ENCODE measurements at places on chromosomes 1 and 21.

GRCh38 chr1:239977416-239977815 lies 114.3 kb upstream of the FMN2 start:
- DNase-seq, result no peak

DNA sequence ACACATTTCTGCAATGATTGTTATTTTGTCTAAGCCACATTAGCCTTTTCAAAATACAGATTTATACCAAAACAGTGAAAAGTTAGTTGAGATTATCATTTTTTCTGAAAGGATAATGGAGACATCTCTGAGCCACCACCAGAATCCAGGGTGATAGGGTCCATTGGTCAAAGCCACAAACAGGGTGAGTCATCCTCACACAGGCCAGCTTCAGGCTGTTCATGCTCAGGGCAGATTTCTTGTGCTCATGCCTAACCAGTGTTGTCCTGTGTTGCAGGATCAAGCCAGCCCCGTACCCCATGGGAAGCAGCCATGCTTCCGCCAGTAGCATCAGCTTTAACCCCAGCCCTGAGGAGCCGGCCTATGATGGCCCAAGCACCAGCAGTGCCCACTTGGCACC lies 13.4 kb downstream of the ELOA start:
- DNase-seq, result no peak

- no peak for DNase-seq
Observed at GRCh38 chr1:205514211-205515142, 10.0 kb downstream of the CDK18 start.

DNA sequence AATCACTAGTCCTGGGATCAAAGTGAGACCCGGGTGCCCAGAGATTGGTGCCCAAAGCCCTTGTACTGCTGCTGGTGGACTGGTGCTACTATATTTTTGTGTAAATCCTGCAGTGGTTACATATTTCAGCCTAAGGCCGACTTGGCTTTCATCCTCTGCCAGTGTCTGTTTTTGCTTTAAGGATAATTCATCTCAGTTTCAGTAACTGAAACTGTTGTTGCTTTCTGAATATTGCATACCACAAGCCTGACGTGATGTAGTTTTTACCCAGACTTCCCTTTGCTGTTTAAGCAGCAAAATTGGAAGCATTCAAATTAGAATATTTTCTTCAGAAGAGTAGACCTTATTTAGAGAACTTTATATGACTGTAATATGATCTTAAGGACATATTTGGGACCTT lies 341.8 kb downstream of the RYR2 start:
- DNase-seq, result no peak

DNA sequence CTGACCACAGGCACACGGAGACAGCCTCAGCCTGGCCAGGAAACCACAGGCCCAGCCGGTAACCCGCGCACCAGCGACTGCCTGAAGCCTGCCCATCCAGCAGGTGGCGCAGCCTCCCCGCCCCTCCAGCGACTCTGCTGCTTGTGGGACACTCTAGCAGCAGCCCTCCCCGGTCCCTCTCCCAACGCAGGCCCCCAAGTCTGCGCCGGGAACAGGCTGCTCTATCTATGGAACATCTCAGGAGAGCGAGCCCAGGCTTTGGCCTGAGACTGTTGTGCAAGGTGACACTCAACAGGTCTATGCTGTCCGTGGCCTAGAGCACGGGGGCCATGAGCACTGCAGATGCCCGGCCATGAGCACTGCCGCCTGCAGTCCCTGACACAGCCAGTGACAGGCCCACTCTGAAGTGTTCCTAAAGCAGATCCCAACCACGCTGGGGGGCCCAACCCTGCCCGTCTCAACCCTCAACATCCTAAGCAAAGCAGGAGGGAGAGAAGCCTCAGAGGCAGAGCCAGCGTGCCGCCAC lies 28.4 kb downstream of the WDR4 start:
- no peak for DNase-seq

- no peak for DNase-seq
Observed at GRCh38 chr1:54774820-54775498, 10.6 kb upstream of the PARS2 start.

- DNase-seq, result no peak
Observed at GRCh38 chr1:39652554-39652953, 13.1 kb upstream of the HEYL start.

DNA sequence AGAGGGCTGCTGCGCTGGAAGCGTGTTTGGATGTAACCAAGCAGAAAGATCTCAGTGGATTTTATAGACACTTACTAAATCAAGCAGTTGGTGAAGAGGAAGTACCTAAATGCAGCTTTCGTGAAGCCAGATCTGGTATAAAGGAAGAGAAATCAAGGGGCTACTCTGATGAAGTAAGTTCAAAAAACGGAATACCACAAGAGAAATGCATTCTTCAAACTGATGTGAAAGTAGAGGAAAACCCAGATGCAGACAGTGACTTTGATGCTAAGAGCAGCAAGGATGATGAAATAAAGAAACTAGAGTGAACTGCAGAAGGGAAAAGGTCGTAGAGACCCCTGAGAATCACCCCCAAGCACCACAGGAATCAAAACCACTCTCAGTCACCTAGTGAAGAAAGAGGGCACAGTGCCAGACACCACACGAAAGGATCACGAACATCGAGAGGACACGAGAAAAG lies 40.8 kb upstream of the NEXN start:
- DNase-seq, result no peak

GRCh38 chr1:18949686-18950400 lies 6.6 kb downstream of the IFFO2 start:
- peak; percentile 84 for DNase-seq

DNA sequence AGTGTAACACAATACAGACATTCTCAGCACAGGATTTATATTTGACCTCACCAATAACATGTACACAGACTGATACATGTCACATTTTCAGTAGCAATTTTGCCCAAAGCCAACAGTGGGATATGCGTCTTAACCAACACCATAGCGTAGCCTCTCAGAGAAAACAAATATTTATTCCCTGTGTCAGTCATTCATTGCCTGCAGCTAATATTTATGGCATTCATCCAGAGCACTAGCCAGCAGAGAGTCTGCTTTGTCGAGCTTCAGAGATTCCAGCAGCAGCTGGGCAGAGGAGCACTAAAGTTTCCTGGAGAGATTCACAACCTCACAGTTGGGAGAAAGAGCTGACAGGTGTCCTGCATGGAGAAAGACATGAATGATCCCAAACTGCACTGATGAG lies 400.7 kb upstream of the DAB1 start:
- DNase-seq, result no peak

- DNase-seq, result no peak
Observed at GRCh38 chr1:26856604-26857469, 6.1 kb upstream of the SFN start.

DNA sequence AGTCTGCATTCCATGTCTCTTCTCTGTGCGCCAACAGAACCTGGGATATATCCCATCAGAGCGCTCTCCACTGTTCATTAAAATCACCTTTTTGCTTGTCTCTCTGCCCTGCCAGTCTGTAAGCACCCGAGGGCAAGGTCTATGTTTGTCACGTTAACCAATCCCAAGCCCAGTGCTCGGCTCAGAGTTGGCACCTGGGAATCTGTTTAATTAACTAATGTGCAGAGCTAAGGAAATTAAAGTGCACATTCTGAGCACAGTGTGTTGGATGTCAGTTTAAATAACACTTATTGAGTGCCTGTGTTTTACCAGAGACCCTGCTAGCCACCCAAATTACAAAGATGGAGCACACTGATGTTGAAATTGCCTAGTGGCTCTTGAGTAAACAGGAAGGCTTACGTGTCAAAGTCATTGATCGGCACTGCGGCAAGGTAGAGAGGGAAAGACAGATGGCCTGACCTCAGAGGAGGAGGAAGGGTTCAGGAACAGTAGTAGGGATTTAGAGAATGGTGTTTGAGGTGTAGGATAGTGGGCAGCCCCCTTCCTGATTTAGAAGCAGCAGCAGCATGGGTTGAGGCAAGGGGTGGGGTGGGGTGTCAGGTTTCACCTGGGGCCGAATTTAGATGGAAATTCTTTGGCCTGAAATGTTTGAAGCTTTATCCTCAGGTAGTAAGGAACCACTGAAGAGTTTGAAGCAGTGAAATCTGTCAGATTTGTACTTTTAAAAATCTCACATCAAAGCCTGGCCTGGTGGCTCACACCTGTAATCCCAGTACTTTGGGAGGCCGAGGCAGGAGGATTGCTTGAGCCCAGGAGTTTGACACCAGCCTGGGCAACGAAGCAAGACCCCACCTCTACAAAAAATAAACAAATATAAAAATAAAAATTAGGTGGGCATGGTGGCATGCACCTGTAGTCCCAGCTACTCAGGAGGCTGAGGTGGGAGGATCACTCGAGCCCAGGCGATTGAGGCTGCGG lies 7.7 kb downstream of the ARMH1 start:
- no peak for DNase-seq

- DNase-seq, result peak; percentile 21
Observed at GRCh38 chr1:171743081-171743870, 1.4 kb upstream of the VAMP4 start.

DNA sequence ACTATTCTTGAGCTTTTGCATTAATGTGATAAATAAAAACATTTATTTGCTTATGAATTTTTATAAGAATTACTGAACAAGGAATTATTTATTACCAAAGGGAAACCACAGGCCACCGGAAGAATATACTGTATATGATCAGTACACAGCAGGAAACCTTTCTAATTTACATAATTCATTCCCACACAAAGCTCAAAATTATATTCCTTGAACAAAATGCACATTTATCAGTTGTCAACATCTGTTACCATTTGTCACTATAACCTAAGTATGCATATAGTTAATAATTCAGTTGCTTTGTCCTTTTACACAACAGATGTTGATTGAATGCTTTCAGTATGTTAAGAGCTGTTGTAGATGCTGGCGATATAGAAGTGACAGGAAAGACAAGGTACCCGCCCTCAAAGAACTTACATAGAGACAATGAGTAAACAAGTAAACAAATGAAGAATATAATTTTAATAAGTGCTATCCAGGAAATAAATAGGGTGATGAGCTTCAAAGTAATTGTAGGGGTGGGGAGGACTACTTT lies 27.2 kb downstream of the VPS45 start:
- DNase-seq, result no peak

DNA sequence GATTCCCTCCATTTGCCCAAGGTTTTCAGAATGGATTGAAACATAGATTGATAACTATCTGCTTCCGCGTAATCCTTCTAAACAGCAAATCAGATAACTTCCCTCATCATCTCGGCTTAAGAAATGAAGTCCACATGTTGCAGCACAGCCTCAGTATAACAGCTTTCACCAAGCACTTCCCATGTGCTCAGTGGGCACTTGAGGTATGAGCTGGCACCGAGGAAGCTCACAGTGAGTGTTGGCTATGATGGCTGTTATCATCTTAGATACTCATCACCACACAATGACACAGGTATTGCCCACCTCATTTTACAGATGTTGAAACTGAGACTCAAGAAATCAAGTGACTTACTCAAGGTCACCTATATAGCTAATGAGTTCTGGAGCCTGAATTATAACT lies 43.2 kb downstream of the RCSD1 start:
- no peak for DNase-seq

DNA sequence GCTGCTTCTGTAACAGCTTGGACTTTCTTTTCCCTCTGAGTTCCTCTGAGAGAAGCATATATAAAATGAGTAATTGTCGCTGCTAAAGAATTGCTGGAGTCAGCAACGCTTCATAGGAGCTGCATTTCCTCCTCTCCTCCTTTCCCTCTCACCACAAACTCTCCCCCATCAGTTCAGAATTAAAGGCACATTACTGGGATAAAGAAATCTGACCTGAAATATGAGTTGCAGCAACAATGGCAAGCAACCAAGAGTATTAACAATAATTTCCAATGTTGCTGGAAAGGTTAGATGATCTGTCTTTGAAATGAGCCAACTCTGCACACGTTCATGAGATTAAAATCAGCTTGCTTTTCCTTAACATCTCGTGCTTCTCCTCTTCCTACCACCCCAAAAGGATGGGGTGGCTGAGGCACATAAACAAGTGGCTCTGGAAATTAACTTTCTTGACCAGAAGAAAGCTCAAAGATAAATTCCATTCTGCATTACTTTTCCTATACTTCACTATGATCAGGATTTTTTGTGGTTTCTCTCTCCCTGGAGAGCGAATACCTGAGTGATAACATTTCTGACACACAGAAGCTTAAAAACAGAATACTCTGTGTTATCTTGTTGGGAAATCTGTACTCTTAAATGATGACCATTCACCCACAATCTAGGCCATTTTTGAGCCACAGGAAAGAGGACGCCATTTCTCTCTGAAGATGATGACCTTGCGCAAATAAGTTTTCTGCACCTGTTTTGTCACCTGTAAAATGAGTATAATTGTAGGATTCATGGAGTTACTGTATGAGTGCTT lies 90.2 kb downstream of the TGFBR3 start:
- no peak for DNase-seq

DNA sequence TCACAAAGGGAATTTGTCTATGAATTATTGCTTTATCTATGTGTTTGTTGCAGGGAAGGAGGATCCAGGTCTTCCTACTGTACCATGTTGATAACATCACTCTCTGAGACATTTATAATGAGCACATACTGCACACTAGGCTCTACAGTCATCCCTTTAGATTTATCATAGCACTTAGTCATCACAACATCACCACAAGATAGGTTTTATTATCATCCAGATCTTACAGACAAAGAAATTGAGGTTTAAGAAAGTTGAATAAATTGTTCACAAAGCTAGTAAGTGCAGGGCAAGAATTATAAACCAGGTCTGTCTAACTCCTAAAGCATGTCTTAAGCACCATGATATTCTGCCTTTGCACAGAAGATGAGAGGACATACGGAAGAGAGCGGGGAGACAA lies 121.1 kb upstream of the ST6GALNAC5 start:
- no peak for DNase-seq

- no peak for DNase-seq
Observed at GRCh38 chr1:237141502-237141901, 99.5 kb downstream of the RYR2 start.

- DNase-seq, result no peak
Observed at GRCh38 chr1:203932556-203932955, 71.2 kb downstream of the SNRPE start.

GRCh38 chr1:17831597-17831996 lies 76.5 kb downstream of the ACTL8 start:
- no peak for DNase-seq

DNA sequence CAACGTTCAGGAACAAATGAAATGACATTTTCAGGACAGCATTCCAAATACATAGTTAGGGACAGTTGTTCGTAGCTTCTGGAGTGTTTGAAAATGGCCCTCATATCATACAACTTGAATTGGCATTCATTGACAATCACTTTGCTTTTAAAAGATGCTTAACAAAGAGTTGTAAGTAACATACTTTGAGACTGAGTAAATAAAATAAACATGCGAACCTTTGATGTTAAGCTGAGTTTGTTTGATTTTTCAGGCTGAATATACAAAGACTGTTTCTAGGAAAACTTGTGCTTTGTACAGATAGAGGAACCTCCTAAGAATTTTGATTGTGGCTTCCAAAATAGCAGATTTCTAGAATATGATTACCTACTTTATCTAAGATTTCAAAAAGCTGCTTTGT lies 45.3 kb downstream of the ITSN1 start:
- no peak for DNase-seq

GRCh38 chr21:36861595-36862323 lies 104.7 kb downstream of the HLCS start:
- no peak for DNase-seq

- no peak for DNase-seq
Observed at GRCh38 chr1:184212649-184213314, 161.3 kb downstream of the TSEN15 start.

Data from globus pallidus (tissue), 1 donor.